Amniotic epithelial cell (primary cell): ENCODE measurements at places on chromosomes 16 and 17.
A peak's percentile ranks its signal among the peaks of the same experiment; 100 is the strongest.

DNA sequence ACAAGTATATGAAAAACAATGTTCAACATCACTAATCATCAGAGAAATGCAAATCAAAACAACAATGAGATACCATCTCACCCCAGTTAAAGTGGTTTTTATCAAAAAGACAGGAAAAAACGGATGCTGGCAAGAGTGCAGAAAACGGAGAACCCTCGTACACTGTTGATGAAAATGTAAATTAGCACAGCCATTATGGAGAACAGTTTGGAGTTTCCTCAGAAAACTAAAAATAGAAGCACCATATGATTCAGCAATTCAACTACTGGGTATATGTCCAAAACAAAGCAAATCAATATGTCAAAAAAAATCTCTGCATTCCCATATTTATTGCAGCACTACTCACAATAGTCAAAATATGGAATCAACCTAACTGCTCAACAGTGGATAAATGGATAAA is 50.1 kb upstream of the CES5A start:
- no peak for DNase-seq

GRCh38 chr17:80195671-80196529 is 24.2 kb downstream of the SGSH start:
- DNase-seq = no peak

GRCh38 chr17:10033449-10033848 is 128.4 kb upstream of the RCVRN start:
- DNase-seq = no peak

DNA sequence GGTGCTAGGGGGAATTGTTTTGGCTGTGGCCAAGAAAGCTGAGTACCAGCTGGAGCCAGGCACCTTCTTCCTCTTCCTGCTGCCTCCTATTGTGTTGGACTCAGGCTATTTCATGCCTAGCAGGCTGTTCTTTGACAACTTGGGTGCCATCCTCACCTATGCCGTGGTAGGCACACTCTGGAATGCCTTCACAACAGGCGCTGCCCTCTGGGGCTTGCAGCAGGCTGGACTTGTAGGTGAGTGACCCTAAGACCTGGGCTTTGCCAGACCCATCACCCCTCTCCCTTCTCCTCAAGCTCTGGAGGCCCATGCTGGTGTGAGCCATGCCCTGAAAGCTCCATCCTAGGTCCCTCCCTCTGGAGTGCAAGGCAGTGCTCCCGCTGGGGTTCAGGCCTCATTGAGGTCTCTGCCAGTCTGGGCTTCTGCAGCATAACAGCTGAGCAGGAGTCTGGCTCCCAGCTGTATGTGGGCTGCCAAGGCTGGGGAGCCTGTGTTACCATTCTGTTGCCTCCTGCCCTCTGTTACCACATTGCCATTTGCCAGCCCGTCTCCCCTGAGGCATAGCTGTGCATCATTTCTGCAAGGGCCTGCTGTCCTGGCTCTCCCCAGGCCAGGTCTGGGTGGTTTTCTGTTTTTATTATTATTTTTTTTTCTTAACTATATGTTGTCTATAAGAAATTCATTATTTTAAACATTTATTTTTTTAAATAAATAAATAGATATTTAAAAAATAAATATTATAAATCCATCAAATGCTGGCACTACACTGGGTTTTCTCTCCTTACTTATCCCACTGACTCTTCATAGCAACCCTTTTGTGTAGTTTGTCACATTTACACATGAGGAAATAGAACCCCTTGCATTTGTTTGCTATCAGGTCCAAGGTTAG is 4.1 kb downstream of the SLC9A5 start:
- DNase-seq = no peak

- peak; percentile 88 for DNase-seq
These were observed 15.2 kb upstream of the C17orf78 start for GRCh38 chr17:37360632-37361031.

- DNase-seq = no peak
These were observed 4.4 kb upstream of the HEATR3 start for GRCh38 chr16:50061326-50061725.

DNA sequence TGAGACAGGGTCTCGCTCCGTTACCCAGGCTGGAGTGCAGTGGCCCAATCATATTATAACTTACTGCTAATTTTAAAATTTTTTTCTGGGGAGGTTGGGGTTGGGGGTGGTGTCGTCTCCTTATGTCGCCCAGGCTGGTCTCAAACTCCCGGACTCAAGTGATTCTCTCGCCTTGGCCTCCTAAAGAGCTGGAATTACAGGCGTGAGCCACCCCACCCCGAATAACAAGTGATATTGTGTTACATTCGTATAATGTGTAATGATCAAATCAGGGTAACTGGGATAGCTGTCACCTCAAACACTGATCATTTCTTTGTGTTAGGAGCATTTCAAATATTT is 16.2 kb upstream of the KPNA2 start:
- no peak for DNase-seq

DNA sequence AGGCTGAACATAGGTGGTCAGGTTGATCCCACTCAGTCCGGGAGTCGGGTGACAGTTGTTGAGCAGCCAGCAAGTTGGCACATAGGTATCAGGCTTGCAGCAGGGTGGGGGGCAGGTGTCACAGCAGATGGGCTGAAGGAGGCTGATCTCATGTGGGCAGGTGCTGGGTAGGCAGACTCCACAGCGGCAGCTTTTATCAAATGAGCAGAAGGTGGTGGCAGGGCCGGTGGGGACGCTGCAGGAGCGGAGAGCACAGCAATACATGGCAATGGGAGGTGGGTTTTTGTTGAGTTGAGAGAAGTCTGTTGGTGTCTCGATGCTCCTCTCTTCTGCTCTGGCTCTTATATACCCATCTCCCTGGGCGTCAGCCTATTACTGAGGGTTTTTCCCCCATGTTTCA is at the start of gene KRTAP3-1:
Gene KRTAP3-1, minus strand, starts transcription at position 318 of the 400 bp plus-strand sequence. Its CDS starts 54 bp downstream, at position 264.
- no peak for DNase-seq

- peak; percentile 51 for DNase-seq
These were observed 19.1 kb upstream of the GSG1L start for GRCh38 chr16:28082624-28083023.

GRCh38 chr16:87692176-87692575 is 73.6 kb downstream of the KLHDC4 start:
- no peak for DNase-seq

DNA sequence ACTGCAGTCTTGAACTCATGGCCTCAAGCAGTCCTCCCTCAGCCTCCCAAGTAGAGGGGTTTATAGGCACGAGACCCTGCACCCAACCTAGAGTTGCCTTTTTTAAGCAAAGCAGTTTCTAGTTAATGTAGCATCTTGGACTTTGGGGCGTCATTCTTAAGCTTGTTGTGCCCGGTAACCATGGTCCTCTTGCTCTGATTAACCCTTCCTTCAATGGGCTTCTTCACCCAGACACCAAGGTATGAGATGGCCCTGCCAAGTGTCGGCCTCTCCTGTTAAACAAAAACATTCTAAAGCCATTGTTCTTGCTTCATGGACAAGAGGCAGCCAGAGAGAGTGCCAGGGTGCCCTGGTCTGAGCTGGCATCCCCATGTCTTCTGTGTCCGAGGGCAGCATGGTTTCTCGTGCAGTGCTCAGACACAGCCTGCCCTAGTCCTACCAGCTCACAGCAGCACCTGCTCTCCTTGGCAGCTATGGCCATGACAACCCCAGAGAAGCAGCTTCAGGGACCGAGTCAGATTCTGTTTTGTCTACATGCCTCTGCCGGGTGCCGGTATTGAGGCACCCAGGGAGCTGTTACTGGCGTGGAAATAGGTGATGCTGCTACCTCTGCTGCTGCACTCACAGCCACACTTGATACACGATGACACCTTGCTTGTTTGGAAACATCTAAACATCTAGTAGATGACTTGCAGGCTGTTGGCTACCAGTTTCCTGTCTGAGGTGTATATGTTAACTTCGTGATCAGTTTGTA is 3.3 kb downstream of the RPL13 start:
- DNase-seq = no peak

GRCh38 chr17:36980280-36980761 is 31.6 kb downstream of the AATF start:
- no peak for DNase-seq

GRCh38 chr17:59047616-59048015 is 59.1 kb downstream of the TRIM37 start:
- no peak for DNase-seq

DNA sequence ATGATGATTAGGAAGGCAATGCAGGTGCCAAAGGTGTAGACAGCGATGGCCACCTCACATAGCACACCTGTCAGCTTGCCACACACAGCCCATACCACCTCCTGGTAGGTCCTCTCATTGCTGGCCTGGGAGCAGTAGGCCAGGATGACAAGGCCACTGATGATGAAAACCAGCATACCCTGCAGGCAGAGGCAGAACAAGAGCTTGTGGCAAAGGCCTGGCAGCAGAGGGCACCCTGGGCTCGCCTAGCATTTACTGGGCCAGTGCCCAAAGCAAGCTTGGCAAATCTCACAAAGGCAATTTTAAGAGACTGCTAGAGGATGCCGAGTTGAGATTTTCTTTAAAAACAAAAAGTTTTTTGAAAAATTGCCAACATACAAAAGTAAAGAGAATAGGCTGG is 5.9 kb downstream of the SLC38A7 start:
- DNase-seq = peak; percentile 43

DNA sequence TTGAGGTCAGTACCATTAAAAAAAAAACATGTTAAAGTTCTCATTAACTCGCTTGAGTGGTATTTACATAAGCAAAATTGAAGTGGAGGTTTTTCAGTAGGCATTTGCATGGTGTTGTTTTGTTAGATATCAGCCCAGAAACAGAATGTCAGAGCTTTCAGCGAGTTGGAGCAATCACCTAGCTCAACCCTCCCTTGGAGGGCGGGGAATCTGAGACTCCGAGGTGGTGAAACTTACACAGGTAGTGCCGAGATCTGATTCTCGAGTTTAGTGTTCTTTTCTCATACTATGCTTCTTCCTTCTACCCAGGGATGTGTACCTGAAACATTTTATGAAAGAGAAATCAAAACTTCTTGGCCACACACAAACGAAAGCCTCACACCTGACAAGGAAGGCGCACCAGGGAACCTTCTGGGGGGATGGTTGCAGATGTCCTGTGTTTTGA is 6.6 kb downstream of the SEC14L1 start:
- no peak for DNase-seq

DNA sequence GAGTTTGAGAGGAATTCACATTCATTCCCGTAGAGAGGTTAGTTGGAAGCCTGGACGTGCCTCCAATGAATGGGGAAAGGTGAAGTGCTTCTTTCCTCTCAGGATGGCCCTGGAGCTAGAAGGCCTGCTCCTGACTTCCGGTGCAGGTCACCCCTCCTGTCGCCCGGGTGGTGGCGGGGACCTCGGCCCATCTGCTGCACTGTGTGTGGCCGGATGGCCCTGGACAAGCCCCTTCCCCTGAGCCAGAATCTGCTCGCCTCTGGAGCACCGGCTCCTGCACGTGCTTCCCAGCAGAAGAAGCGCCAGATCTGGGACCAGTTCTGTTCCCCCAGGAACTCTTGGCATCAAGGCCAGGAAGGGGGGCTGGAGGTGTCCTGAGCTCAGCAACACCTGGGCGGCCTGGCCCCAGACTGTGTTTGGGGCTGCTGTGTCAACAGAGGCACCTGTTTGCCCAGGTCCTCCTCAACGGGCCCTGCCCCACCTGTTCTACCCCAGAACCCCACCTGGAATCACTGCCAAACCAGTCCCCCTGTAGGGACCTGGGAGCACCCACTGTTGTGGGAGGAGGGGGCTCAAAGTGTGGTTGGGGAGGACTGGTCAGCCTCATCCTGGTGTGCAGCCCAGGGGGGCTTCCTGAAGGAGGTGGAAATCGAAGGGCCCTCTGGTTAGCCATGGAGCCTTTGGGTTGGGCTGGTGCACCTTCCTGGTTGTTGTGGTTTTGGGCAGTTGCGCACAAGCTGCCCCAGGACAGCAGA is 5.1 kb upstream of the PERCC1 start:
- DNase-seq = no peak
